NCI-H2029 (cell line): ENCODE measurements at places on chromosomes 12 and 14.

GRCh38 chr14:22915886-22916521 lies 2.9 kb downstream of the RBM23 start:
- no peak for DNase-seq

DNA sequence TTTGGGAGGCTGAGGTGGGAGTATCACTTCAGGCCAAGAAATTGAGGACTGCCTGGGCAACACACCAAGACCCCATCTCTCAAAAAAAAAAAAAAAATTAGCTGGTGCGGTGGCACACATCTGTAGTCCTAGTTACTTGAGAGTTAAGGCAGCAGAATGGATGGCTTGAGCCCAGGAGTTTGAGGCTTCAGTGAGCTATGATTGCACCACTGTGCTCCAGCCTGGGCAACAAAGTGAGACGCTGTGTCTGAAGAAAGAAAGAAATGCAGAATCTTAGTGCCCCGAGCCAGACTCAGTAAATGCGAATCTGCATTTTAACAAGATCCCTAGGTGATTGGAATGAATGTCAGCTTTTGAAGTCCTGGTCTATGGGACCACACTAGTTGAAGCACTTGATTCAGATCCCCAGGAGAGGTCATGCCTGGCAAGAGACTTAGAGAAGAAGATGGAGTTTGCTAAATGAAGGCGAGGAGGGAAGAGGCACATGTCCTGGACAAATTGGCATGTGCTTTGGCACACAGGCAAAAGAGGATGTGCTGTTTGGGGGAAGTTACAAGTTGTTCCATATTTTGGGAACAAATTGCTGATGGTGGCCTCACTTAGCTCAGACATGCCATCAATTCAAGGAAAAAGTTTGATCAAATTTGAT lies 56.6 kb downstream of the DRAM1 start:
- no peak for DNase-seq

DNA sequence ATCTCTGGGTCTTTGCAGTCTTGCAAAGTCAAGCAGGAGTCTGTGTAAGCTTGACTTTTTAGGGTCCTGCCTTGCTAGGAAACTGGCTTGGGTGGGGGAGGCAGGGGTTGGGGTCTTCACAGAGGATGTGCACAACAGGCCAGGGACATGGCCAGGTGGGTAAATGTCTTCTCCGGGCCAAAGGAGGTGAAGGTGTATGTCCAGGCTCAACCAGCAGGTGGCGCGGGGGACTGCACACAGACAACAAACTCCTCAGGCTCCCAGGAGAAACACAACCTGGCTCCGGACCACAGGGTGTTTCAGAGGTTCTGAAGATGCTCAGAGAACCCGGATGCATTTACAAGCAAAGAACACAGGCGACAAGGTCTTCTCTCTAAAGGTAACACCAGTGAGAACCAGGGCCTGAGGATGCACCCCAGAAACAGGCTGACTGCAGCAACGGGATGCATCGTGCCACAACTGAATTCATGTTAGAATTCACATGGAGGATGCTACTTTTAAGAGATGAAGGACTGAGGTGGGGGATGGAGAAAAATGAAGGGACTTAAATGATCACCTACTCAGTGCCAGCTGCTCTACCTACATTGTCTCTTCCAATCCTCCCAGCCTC lies 56.0 kb downstream of the PLEKHG3 start:
- no peak for DNase-seq

GRCh38 chr12:103369929-103370328 lies 125.8 kb downstream of the C12orf42 start:
- DNase-seq = no peak

DNA sequence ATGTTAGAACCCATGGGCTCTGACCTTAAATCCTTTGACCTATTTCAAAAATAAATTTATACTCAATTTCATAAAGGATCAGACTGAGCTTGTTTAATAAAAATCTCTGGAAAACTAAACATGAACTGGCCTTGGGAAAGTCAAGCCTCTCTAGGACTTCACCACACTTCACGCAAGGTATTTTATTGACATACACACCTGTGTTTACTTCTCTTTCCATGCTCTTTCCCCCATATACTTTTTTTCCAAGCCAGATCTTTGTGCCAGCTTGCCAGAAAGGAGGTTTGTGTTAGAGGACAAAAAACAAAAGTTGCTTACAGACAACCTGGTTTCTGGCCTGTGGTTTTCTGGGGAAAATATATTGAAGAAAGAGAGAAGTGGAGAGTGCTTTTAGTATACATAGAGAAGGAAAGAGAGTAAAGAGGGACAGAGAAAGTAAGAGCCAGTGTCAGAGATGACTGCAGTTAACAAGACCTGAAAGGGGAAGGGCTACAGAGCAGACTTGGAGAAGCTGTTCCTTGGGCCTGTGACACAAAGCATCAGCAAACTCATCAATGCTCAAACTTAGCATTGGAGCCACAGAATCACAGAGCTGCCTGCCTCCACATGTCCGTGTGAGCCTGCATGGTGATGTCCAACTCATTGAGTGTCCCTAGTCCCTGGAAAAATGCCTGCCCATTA lies 77.3 kb upstream of the TMTC2 start:
- DNase-seq = no peak

GRCh38 chr12:72406111-72406510 lies 133.9 kb downstream of the TRHDE start:
- no peak for DNase-seq

DNA sequence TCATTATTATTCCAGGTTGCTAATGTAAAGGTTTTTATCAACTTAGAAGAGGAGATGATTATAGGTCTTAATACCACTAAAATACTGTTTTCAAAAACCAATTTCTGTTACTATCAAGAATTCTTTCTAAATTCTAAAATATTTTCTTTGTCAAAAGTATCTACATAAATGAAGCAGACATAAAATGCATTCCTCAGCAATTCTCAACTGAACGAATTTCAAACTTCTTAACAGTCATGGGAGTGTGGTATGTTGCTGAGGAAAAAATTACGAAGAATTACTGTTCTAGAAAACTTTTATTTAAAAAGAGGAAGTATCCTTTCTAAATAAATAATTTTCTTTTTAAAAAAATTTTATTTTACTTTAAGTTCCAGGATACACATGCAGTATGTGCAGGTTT lies 146.4 kb downstream of the SLC2A13 start:
- DNase-seq = no peak

GRCh38 chr12:47739979-47740378 lies 14.7 kb upstream of the ENDOU start:
- no peak for DNase-seq

GRCh38 chr12:106094304-106094703 lies 44.5 kb downstream of the NUAK1 start:
- no peak for DNase-seq
